ENCODE measurements at places on chromosomes 5 and 9.

DNA sequence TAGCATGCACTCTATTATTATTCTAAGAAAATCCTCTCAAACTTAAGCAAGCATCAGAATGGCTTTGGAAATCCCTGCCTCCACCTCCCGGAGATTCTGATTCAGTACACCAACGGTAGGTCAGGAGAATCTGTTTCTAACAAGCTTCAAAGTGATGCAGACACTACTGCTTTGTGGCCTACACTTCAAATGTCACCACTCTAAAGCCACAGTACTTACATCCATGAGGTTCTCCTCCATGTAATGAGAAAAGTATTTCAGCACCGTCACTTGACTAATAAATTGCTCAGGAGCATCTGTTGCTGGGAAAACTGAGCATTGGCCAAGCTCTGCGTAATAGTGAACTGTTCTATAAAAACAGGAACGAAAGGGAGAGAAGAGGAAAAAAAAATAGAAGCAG lies 4.8 kb downstream of the PLK2 start:
- no peak for DNase-seq

GRCh38 chr9:69605406-69605805 lies 66.8 kb downstream of the APBA1 start:
- no peak for DNase-seq

DNA sequence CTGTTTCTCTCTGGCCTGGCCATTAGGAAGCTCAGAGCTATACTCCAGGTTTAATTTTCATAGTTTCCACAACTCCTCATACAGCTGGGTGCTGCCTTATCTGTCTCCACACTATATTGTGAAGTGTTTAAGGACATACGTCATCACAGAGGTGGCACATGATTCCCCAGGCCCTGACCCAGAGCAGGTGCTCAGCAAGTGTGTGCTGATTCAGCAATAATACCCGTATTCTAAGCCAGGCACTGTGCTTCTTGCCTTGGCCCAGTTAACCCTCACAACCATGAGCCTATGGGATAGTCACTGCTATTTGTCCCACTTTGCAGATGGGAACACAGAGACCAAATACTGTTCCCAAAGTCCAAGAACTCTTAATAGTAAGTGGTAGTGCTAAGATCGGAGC lies 93.5 kb upstream of the SMIM23 start:
- no peak for DNase-seq

DNA sequence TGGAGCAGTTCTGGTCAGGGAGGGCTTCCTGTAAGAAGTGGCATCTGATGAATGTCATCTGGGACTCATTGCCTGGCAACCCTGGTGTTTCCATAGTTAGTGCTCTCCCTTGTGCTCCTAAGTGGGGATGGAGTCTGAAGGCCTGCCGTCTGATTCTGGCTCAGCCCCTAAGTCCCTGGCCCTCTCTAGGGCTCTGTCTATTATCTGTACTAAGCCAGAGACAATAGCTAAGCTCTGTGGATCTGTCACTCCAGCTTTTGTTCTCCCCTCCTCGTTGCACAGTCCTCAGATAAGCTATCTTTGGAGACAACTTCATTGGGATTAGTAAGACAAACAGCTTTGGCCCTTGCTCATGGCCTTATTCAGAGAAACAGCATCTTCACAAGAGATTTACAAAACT lies 30.6 kb upstream of the TTC1 start:
- no peak for DNase-seq

All from AG04450 (cell line).